ENCODE measurements at places on chromosomes 2 and 18.

- DNase-seq = no peak
These were observed 25.1 kb downstream of the GPR35 start for GRCh38 chr2:240650254-240650965.

DNA sequence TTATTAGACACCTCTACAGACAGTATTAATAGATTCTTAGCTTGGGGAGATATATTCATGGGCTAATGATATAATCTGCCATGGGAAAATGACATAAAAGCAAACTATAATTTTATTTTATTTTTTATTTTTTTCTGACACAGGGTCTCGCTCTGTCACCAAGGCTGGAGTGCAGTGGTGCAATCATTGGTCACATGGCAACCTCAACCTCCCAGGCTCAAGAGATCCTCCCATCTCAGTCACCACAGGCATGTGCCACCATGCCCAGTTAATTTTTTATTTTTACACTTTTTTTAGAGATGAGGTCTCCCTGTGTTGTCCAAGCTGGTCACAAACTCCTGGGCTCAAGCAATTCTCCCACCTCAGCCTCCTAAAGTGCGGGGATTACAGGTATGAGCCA lies 39.3 kb downstream of the RTN4 start:
- DNase-seq = no peak

GRCh38 chr18:38690626-38691025 lies 1125.0 kb upstream of the CELF4 start:
- no peak for DNase-seq

DNA sequence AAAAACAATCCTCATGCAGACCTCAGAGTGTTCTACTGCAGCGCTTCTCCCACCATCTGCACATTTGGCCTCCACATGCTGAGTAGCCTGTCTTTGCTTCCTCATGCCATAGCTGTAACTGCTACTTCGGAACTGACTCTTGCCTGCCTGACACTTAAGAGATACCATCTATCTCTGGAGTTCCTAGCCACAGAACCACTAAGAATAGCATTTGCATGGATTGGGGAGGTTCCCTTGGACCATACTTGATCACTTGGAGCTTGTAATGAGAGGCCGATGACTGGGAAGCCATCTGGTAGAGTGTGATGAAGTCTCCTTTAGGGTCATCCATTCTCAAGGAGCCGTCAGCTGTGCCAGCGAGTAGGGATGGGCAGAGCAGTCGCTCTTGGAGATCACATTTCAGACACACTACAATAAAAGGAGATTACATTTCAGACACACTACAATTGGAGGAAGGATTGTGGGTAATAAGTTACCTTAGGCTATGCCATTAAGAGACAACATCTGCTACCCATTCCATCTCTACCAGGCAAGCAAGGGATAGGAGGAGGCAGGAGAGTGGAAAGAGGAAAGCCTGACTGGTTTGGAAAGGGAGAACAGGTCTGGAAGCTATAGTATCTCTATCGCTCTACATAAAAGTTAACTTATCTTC lies 21.8 kb downstream of the DOK1 start:
- no peak for DNase-seq

GRCh38 chr2:169362894-169363559 lies 693 bp upstream of the LRP2 start:
- no peak for DNase-seq

DNA sequence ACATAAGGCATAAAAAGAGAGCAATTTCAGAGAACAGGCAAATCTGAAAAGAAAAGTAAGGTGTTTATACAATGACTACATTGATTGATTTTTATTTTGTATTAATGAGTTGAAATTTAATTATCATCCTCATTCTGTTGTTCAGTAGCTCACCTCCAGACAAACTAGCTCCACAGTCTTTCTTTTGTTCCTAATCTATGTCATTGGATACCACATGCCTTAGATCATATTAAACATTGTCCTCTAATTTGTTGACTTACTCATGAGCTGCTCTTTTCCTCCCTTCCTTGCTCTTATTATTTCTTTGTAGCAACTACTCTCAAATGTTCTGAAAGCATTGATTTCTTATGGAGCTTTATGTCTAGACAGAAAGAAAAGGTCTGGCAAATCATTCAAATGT lies 185.5 kb upstream of the ZSWIM2 start:
- no peak for DNase-seq

GRCh38 chr18:67977067-67977616 lies 460.6 kb upstream of the DSEL start:
- no peak for DNase-seq

- DNase-seq = no peak
These were observed 149.7 kb upstream of the HS6ST1 start for GRCh38 chr2:128468186-128468920.

DNA sequence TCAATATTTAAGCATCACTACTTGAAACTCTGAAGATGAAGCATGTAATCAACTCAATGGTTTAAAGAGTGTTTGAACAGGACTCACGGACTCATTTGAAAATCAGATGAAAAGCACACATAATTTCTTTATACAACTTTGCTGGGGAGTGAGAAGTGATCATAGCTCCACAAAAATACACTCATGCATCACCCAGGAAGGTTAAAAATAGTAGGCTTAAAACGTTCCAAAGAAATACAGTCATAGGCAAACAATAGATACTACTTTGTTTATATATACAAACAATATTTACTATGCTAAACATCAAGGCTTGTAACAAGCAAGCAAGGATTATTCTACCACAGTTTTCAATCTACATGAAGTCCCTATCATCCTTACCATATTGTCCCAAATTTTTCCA lies 11.6 kb downstream of the HNRNPLL start:
- no peak for DNase-seq

- no peak for DNase-seq
These were observed 17.9 kb downstream of the LAMA3 start for GRCh38 chr18:23706971-23707640.

DNA sequence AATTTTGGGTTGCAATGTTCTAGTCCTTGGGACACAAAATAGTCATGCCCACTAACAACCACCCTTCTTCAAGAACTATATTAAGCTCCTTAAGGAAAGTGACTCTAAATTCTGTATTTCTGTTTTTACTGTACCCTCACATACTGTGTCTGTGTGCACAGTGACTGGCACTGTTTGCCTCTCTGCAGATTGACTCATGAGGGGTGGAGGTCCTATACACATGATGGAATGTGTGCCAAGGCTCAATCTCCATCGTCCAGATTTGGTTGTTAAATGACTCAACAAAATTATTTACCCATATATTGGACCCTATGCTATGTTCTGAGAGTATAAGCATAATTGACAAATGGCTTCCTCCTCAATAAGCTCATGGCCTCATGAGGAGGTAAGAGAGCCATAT lies 126.6 kb upstream of the CWC22 start:
- DNase-seq = no peak

DNA sequence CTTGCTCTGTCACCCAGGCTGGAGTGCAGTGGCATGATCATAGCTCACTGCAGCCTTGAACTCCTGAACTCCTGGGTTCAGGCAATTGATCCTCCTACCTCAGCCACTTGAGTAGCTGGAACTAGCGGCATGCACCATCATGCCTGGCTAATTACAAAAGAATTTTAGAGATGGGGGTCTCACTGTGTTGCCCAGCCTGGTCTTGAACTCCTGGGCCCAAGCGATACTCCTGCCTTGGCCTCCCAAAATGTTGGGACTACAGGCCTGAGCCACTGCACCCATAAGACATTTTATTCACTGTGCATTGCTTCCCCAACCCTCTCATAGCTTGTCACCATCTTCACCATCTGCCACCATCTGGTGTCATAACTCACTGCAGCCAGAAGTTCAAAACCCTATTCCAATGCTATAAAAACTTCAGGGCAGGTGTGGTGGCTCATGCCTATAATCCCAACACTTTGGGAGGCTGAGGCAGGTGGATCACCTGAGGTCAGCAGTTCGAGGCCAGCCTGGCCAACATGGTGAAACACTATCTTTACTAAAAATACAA lies 78.7 kb downstream of the NCAPH start:
- no peak for DNase-seq

DNA sequence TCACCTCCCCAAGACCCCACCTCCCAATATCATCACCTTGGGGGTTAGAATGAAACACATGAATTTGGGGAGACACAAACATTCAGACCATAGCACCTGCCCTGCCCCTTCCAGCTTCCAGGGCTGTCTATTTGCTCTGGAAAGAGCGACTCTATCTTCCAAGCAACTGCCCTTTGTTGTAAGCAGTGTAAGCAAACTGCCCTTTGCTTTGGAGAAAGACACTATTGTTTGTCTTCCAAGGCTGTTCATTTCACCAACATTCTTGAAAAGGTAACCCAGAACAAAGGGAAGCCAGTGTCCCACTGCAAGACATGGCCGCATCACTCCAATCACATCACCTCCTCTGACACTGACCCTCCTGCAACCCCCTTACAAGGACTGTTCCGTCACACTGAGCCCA lies 16.9 kb upstream of the SEH1L start:
- DNase-seq = no peak

DNA sequence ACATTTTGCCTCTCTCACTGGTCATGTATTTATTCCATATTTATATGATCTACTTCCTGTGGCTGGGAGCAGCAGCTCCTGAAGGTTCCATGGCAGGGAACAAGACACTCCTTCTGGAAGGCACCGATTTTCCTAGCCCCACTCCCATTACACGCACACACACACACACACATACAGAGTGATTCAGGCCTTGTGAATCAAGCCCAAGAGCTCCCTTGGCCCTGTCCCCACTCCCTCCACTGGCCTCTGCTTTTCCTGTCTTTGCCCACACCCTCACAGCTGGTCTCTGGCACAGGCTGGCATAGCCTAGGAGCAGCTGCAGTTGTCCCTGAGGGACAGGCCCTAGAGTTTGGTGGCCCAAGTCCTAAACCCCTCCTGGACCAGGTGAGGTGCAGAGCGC lies 201.7 kb downstream of the NAPG start:
- DNase-seq = no peak

- DNase-seq = no peak
These were observed 166.7 kb downstream of the ST6GAL2 start for GRCh38 chr2:106719222-106719621.

GRCh38 chr2:26013668-26014067 lies 20.2 kb upstream of the RAB10 start:
- no peak for DNase-seq

GRCh38 chr2:152456262-152456661 lies 121.3 kb downstream of the FMNL2 start:
- DNase-seq = no peak

DNA sequence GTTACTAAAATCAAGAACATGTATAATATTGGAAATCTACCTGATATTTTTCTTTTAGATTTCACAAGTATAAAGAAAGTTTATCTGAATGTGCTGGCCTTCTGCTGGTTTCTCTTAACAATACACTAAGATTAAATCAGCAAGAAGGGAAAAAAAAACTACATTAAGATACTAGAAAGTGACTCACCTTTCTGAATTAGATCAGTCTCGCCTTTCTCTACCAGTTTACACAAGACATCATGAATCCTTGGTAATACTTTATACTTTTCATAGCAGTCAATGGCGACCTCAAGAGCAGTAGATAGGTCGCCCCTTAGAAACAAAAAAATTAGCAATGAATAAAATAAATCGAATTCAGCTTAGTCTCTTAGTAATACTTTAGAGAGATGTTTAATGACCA lies 61.2 kb downstream of the LRPPRC start:
- DNase-seq = no peak

- DNase-seq = no peak
These were observed 660.1 kb upstream of the SLC8A1 start for GRCh38 chr2:41111836-41112627.

GRCh38 chr2:121094101-121094500 lies 190.9 kb downstream of the TFCP2L1 start:
- no peak for DNase-seq

DNA sequence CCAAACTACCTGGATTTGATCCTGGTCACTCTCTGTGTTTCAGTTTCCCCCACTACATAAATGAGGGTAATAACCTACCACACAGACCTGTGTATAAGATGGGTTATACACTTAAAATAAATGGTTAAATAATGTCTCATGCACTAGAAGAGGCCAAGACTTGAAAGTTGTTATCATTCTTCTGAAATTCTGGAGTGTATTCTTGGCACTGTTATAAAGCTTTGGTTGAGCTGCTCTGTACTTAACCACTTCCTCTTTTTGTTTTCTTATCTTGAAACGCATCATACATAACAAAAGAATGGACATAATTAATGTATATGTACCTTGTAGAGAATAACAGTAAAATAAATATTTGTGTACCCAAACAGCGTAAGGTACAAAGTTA lies 281.0 kb downstream of the AFF3 start:
- no peak for DNase-seq

GRCh38 chr18:28193177-28193778 lies 16.3 kb upstream of the CDH2 start:
- no peak for DNase-seq

- DNase-seq = no peak
These were observed 15.7 kb downstream of the PARD6G start for GRCh38 chr18:80231616-80232015.
